Thoracic aorta (tissue), 2 donors: ENCODE measurements at places on chromosomes 4 and X. TPM values are rescaled to one million over a fixed set of nuclear protein-coding genes. Genes with fewer than 3 reads are reported as not detected.

- no peak for DNase-seq
- H3K4me3 ChIP-seq, result no peak overlapping the region
- H3K4me1 ChIP-seq, result peaks cover 17% of the 10 kb centered on the region
- H3K27ac ChIP-seq, result no peak overlapping the region
Measured at GRCh38 chrX:68985135-68985755, 156.4 kb downstream of the EFNB1 start.

GRCh38 chr4:40481977-40482376 is 146.8 kb downstream of the CHRNA9 start:
- H3K27me3 ChIP-seq, result no peaks in the 10 kb centered on the region
- H3K27ac ChIP-seq, result no peak overlapping the region
- H3K36me3 ChIP-seq, result no peaks in the 10 kb centered on the region
- no peak overlapping the region for H3K4me3 ChIP-seq

The TAF9B gene
- total RNA-seq, result 14.5 TPM

The LARP1B gene
- 24.9 TPM for total RNA-seq
